ENCODE measurements at places on chromosomes 2 and 18.

DNA sequence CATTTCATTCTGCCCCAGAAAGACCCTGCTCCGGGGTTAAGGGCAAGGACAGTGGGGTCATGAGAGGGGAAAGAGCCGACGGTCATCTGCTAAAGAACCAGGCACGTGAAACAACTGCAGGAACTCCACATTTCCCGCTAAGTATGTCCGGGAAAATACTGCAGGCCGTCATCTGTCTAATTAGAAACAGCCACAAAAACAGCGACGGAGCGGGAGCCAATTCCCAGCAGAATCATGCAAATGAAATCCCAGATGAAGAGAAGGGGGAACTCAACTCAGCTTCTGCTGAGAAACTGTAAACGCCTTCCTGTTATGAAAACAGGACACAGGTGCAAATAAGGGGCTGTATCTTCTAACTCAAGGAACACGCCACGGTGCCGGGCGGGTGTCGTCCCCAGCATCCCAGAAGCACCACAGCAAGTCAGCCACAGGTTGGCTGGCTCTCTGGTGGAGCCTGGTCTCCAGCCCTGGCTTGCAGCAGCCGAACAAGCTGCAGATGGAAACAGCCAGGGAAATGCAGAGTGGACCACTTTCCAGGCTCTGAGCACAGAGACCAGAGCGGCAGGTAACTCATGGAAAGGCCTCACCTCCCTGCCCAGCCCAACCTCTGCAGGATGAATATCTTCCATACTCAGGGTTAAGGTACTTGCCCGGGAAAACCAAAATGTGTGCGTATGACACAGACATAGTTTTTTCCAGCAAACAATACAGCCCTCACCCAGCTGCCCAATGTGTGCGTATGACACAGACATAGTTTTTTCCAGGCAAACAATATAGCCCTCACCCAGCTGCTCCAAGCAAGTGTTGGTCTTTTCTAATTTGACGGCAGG lies 28.9 kb downstream of the PXDN start:
- DNase-seq = peak; percentile 66

DNA sequence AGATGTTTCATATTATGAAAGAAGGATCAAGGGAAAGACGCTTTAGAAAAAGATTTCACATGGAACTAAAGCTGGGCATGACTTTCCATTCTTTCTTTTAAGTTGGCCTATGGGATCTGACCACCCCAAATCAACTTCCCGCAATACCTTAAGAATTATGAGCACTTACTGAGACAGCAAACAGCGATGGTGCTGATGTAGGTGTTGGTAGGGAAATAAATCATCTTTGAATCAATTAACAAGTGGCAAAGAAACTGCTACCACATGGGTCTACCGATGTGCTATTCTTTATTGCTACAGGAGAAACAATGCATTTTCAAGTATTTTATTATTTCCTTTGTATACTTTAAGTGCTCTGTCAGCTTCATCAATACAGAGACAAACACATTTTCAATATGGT lies 239.6 kb downstream of the PIEZO2 start:
- DNase-seq = no peak

DNA sequence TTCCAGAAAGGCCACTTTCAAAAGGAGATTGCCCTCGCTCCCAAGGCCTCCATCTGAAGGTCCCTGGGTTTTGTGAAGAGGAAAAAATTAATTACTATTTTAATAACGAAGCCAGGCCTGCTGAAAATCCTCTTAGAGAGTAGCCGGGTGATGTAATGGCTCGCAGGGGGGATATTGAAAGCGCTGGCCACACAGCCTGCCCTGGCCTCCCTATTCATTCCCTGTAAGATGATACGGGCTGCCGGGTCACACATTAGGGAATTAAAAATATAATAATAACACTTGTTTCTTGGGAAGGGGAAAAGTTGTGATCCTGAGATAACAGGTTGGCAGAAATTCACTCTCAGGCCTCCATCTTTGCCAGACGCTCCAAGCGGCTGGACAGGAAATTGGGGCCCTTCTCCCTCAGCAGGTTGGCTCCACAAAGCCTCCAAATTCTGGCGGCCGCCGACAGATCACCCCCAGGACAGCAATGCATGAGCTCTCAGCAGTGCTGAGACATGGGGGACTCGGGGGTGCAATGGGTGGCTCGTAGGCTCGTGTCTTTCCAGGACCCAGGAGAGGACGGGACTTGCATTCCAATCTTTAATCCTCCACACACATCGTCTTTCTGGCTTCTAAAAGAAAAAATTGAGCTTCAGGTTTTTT lies 299.9 kb upstream of the SALL3 start:
- no peak for DNase-seq

DNA sequence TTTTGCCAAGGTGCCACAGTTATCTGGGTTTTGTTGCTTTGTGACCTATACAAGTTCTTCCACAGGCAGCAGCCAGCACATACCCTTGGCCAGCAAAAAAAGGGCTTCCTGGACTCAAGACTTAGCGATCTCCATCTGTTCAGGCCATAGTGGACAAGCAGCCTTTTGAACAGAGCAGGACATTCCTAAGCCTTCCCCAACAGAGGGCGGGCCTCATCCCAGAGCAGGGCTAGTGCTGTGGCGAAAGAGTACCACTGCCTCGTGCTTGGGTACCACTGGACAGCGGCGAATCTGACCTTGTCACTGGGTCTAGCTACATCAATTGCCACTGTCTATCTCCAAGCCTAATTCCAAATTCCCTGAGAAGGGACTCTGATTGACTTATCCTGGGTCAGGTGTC lies 56.4 kb downstream of the NAB1 start:
- no peak for DNase-seq

DNA sequence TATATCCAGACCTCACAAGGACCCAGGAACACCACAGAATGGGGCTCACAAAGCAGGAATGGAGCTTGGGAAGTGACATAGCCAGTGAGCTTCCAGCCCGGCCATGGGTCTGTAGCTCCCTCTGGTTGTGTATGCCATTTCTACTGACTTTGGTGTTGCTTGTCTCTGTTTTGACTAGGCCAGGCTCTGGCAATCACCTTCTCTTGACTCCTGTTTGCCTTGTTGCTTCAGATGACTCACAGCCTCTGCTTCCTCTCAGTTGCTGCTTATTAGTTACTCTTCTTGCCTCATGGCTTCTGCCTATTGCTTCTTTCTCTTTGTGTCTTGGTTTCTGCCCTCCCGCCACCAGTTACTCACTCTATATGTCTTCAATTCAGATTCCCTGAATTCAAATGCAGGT lies 15.8 kb upstream of the IER3IP1 start:
- DNase-seq = no peak

DNA sequence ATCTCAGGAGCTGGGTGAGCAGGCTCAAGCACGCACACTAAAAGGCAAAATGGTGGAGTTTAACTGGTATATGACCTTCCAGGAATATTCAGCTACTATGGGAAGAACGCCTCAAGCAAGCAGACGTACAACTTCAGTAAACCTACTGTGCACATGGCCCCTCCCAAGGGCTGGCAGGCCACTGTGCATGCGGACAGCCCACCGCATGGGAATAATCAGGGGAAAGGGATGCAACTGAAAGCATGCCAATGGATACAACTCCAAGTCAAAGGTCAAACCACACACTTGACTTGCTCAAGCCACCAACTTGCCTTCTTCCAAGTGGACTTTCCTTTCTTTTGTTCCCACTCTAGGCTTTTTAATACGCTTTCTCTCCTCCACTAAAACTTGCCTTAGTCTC lies 121.6 kb upstream of the SNTG2 start:
- no peak for DNase-seq

DNA sequence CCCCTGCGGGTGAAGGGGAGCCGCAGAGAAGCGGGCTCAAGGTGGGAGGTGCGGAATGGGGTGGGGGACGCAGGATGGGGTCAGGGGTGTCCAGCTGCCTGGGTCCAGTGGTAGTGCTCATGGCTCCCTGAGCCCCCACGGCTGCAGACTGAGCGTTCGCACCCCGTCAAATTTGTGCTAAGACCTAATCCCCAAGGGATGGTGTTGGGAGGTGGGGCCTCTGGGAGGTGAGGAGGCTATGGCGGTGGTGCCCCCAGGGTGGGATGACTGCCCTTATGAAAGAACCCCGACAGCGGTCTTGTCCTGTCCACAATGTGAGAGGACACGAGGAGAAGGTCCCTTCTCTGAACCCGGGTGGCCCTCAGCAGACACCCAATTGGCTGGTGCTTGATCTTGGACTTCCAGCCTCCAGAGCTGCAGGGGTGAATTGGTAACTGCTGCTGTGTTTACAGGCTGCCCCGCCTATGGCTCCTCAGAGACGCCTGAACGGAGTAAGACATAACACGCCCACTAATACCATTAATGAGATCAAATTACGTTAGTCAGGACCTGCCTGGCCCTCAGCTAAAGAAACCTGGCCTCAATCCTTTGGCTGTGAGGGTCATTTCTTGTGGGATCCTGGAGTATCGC lies 42.6 kb downstream of the PXDN start:
- DNase-seq = no peak

GRCh38 chr2:241036964-241037421 lies 38.6 kb downstream of the SNED1 start:
- DNase-seq = no peak

DNA sequence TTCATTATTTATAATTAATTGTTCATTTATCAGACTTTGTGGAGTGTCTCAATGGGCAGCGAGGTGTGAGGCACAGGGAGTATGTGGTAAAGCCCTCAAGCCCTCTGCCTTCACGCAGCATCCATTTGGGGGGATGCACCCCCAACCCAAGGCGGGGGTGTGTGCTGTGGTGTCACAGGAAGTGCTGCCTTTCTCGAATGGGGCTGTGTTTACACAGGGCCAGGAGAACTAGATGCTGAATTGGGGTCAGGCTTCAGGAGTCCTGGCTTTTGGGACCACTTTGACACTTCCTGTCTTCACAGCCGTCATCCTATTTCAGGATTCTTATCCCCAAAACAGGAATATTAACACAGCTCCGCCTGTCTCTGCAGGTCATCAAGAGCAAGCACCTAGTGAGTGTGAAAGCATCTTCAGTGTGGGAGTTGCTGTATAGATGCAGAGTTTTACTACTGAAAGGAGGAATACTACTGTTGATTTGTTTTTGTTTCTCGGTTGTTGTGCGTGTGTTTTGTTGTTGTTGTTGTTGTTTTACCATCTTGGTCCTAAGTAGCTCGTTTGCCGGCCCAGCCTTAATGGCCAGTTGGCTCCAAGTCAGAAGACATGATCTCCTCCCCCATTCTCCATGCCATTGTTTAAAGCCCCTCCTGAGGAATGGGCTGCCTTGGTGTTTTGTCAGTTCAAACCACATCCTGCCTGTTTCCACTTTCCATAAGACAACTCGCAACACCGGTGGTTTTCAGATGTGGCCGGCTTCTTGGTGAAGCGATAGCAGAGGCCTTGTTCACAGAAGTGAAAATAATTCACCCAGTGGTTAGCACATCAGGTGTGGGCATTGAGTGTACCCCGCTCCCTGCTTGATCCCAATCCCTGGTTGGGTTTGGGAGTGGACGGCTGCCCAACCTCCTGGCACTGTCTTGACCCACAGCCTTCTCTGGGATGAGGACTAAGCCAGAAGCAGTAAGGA lies 221.3 kb downstream of the BCL2 start:
- DNase-seq = no peak

- no peak for DNase-seq
Observed at GRCh38 chr18:74268933-74269620, 22.7 kb downstream of the CYB5A start.

DNA sequence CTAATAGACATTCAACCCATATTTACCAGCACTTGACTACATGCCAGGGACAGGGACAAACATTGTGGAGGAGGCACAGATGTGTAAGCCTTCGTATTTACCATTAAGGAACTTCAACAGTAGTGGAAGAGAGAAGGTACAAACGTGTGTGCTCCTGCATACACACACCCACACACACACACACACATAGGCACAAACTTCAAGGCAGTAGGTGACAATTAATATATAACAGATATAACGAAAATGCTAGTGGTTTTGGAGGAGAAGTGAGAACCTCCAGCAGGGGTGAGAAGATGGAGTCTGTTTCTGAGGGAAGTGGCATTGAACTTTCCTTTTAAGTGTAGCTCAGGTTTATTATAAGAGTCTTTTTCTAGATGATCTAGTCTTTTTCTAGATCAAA lies 231.1 kb downstream of the SETBP1 start:
- peak; percentile 28 for DNase-seq

GRCh38 chr2:85326406-85327159 lies 1.2 kb downstream of the TGOLN2 start:
- no peak for DNase-seq

- no peak for DNase-seq
Observed at GRCh38 chr2:43293744-43294695, 67.6 kb upstream of the ZFP36L2 start.

GRCh38 chr18:50358844-50359243 lies 16.0 kb upstream of the SKA1 start:
- DNase-seq = no peak

Measured in NCI-H2029 (cell line).